ENCODE measurements at places on chromosomes 2 and 18.

DNA sequence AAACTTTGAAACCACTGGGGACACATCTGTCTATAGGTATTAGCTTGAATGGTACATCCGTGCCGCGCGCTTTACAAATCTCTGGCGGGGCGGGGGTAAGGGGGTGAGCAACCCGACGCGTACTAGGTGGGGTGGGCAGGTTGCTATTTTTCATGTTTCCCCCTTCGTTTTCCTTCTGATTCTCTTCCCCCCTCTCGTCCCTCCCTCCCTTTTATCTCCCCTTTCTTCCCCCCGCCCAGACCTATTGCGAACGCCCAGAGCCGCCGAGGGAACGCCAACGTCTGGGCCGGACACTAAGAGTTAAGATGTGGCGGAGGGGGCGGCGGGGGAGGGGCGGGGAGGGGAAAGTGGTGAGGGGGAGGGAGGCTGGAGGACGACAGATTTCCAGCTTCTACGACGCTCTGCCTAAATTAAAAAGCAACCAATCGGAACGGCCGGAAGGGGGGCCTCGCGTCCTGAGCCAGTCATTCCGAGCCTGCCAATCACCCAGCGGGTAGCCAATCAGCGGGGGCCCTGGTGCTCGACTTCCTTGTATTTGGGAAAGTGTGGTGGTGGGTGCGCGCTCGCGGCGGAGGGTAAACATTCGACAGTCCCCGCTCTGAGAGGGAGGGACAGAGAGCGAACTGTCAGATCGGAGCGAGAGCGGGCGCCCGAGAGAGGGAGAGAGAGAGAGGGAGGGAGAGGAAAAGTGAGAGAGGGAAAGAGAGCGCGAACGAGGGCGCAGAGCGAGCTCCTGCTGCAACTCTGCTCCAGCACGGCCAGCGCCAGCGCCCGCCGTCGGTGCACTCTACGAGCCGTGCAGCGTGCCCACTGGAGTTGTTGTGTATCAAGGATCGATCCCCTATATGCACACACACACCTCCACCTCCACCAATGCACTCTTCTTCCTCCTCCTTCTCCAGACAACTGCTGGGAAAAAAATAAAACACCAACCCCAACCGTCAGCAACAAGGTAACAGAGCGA, at the start of gene POU3F3:
Gene POU3F3 (plus strand): TSS at position 582 of the 964 bp plus-strand sequence. CDS start 1,396 bp downstream, outside the sequence.
- DNase-seq: peak; percentile 96

- no peak for DNase-seq
These were observed 61.8 kb downstream of the EFEMP1 start for GRCh38 chr2:55861733-55862132.

- DNase-seq: no peak
These were observed 161.1 kb downstream of the KCNH7 start for GRCh38 chr2:162677476-162677875.

DNA sequence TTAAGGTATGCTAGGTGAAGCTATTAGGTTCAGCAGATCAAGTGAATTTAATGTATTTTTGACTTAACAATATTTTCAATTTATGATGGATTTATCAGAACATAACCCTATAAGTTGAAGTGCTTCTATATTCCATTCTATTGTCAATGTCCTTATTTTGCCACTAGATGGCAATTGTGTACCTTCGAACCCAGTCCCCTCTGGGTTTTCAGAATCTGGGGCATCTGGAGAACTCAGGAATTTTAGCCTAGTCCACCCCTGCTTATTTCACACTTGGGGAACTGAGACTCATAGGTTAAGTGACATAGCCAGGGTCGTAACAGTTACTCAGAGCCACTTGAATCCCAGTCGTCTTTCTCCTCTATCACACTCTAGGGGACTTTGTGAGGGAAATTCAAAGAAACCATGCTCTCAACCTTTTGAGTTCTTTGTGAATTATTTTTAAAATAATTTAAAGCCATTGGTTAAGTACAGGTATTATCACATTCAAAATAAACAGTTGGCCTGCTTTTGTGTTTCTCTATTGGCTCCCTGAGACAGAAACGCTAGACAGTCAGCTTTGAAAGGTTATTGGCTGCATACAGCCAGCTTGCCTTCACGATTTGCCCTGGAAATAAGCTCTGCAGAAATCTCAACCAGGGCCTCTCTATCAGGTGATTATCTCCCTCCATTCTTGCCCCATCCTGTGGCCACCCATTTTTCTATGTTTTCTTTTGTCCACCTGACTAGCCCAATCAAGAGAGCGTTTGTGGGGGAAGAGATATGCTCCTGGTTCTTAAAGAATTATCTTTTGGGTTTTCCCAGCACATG, 145.0 kb downstream of the TTC27 start:
- peak; percentile 56 for DNase-seq

GRCh38 chr2:230644356-230644935, 68.2 kb upstream of the CAB39 start:
- DNase-seq: no peak

GRCh38 chr2:147198651-147199171, 646.1 kb upstream of the ACVR2A start:
- DNase-seq: no peak

- no peak for DNase-seq
These were observed 66.3 kb upstream of the HS6ST1 start for GRCh38 chr2:128384956-128385355.

DNA sequence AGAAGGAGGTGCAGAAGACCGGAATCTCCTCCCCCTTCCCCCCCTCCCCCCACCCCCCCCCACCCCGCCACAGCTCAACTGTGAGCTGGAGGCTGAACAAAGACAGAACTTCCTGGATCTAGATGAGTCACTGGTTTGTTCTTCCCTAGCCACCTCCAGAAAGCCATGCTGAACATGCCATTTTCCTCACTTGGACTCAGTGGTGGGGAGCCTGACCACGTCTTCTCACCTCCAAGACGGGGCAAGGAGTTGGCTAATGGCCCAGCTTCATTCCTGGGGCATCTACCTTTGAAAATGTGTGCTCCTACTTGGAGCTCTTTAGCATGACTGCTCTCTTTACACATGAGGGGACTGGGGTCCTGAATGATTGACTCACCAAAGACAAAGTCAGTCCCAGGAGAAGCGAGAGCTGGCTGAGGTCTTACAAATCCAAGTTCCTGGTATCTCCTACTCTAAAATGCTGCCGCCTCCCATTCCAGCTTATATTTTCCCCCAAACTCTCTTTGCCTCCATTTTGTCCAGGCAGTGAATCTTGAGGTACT, 22.6 kb upstream of the FZD5 start:
- no peak for DNase-seq

DNA sequence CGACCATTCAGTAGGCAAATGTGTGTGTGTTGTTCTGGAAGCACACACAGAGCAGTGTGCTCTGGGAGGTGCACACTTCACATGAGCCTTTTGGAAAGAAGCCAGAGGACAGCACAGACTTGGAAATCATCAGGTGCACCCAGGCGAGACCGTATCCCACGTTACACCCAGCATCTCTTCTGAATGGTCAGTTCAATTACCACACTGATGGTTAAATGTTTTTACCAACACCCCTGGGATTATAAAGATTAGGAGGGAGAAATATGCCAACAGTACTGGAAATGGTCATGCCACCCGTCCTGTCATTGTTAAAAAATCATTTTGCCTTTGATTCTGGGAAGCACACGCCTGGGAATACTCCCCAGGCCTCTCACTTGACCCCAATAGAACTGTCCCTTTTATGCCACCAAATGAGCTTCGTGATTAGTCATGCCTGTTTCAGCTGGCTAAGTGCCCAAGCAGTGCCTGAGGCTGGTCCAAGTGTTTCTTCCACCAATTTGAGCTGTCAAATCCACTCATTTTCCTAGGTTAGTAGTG, 183.7 kb downstream of the NRP2 start:
- DNase-seq: no peak
